Cortex of kidney (tissue), 1 donor: ENCODE measurements at places on chromosomes 13 and 19.

- DNase-seq = no peak
Observed at GRCh38 chr19:16496613-16496983, 404 bp downstream of the C19orf44 start.

GRCh38 chr13:36345438-36346221 is 564 bp downstream of the SPART start:
- no peak for DNase-seq

- DNase-seq = no peak
Observed at GRCh38 chr13:57665481-57665880, 33.9 kb downstream of the PCDH17 start.

GRCh38 chr13:51928231-51928630 is 66.5 kb downstream of the CCDC70 start:
- no peak for DNase-seq

GRCh38 chr13:106568299-106569003 is 514 bp upstream of the ARGLU1 start:
- DNase-seq = no peak
